ENCODE measurements at places on chromosomes 16 and 17.

- DNase-seq, result peak; percentile 63
Observed at GRCh38 chr17:21019976-21020586, 22.7 kb downstream of the USP22 start.

DNA sequence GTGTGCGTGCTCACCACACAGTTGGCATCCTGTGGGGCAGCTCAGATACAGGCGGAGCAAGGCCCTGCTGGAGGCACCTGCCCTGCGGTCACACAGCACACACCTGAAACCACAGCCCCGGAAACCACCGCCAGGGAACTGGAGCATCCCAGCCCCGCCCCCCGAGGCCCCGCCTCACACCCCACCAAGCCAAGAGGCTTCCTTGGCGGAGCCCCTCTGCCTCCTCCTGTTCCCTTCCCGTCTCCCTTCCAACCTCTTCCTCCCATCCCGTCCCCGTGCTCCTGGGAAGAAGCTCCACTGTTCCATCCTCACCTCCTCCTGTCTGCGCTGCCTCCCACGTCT, 205.5 kb downstream of the NTN1 start:
- no peak for DNase-seq

DNA sequence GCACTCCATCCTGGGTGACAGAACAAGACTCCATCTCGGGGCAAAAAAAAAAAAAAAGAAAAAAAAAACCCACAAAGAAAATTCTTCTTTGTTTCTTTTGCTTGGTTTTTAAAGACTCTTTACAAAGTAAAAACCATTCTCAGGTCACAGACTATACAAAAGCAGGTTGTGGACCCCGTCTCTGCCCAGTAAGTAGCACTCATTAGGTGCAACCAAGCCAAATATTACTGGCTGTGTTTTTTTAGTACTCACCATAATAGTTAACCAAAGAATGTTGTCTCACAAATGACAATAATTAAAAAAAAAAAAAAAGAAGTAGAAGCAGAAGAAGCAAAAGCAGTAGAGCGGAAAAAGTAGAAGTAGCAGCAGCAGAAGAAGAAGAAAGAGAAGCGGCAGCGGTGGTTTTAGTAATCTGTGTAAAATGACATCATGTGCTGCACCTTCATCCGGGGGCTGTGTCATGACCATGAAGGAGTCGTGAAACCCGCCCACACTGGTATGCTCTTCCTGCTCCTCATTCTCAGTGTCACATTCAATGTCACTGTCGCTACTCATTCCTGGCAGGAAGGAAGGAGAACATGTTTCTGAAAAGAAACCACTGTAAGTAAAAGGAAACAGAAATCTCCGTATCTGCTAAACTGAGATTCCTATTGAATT, 105.4 kb downstream of the TRIM37 start:
- DNase-seq, result no peak

DNA sequence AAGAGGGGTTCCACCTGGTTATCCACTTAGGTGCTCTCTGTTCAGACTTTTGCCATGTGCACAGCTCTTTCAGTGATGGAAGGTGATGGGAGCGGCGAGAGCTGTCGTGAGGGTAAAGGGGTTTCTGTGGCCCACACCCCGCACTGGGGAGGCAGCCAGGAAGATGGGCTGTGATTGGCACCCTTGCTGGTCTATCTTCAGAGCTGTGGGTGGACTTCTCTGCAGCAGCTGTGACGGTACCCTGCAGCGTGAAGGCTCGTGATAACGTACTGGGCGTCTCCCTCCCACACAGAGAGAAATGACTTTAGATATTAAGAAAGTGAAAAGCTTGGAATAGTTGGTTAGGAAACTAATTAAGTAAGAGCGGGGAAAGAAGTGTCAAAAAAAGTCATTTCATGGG, 45.8 kb downstream of the MPRIP start:
- DNase-seq, result no peak

DNA sequence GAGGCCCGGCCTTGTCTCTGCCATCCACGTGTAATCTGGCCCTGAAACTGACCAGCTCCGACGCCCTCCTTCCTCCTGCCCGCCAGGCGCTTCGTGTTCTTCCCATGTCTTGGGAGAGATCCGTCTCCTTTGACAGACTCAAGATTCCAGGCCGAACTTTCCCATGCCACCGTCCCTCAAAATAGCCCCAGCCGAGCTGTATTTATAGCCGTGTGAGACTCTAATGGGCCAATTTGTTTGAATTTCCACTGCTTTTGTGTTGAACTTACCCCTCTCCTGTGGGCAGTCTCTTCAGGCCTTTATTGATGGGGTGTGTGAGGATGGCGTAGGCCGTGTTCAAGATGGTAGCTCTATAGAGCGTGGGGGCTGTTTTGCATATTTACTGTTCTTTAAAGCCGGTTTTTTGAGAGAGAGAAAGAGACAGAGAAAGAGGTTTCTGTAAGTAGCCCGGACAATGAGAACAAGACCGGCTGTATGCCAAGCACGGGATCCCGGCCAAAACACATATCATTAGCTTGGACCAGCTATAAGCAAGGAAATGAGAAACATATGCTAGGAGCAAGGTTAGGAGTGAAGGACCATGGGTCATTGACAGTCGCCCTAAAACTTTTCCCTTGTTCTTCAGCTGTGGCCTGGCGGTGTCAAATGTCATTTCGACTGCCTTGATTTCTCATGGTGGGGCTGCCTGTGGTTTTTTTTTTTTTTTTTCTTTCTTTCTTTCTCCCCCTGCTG, 124.5 kb upstream of the ZFHX3 start:
- DNase-seq, result no peak

GRCh38 chr17:61399131-61400065, at the start of gene TBX2:
TBX2 (plus strand) TSS chr17:61399843; CDS start chr17:61400177, 334 bp downstream.
- DNase-seq, result no peak

GRCh38 chr17:69460963-69461922, 46.7 kb downstream of the MAP2K6 start:
- peak; percentile 26 for DNase-seq

DNA sequence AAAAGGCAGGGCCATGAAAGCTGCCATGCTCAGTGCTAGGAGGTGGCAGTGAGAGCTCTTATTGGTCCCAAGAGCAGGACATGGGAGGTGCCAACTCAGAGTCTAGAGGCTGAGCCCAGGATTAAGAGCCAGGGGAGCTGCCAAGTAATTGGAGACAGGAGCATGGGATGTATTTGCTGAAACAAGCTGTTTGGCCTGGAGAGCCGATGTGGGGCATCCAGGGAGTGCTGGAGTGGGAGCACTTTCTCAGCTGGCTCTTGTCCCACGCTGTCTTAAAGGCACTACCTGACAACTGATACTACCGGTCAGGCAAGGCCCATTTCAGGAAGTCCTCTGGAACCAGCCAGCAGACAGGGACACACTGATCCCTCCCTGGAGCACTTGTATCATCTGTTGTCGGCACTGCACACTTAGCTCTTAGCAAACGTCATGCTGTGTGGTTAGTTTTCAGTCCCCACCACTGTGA, 19.3 kb downstream of the ANKFN1 start:
- peak; percentile 36 for DNase-seq

- DNase-seq, result no peak
Observed at GRCh38 chr17:31074772-31075555, 19.8 kb upstream of the NF1 start.

- DNase-seq, result no peak
Observed at GRCh38 chr16:29790949-29791844, 646 bp downstream of the KIF22 start.

GRCh38 chr16:12899529-12900143, 1.8 kb upstream of the SHISA9 start:
- no peak for DNase-seq

DNA sequence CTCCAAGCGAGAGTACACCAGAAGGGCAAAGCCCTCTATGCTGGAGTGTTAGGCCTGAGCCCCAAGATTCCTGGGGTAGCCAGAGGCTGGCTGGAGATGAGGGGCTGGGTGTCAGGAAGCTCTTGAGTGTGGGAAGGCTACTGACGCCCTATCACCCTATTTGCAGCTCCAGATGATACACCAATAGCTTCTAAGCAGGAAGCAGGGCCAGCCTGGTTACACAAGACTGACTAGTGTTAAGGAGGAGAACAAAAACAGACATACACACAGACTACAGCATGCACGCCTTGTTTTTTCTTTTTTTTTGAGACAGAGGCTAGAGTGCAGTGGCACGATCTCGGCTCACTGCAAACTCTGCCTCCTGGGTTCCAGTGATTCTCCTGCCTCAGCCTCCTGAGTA, 15.9 kb downstream of the POLR3K start:
- DNase-seq, result no peak

GRCh38 chr16:71350821-71351557, 7.5 kb upstream of the CALB2 start:
- DNase-seq, result no peak

- DNase-seq, result no peak
Observed at GRCh38 chr16:48914070-48914469, 304.1 kb upstream of the N4BP1 start.

DNA sequence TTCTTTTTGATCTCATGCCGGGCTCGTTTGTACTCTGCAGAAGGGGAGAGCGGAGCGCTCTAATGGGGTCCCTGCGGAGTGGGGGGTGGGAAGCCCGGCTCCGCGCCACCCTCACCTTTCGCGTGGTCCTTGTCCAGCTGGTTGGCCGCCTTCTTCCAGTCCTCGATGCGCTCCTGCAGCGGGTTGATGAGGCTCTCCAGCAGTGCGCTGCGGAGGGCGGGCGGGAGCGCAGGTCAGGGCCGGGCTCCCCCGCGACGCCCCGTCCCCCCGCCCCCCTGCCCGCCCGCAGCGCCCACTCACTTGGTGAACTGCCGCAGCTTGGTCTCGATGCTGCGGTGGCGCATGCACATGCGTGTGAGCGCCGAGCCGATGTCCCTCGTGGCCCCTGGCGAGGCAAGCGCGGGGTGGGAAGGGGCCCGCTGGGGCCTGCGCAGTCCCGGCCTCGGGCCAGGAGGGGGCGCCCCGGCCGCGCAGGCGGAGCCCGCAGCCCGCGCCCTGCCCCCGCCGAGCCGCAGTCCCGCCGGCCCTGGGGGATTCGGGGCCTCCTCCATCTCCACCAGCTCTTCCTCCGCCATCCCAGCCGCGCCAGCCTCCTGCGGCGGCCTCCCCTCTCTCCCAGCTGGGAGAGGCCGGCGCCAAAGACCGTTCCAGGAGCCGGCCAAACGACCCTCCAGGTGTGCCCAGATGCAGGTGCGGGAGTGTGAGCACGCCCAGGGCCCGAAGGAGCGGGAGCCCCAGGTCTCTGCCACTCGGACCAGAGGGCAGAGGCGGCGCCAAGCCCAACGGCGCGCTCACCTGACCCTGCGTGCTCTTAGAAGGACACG, 6.0 kb downstream of the MTSS2 start:
- DNase-seq, result peak; percentile 30

Measured in midbrain (tissue), 1 donor.